ENCODE measurements at places on chromosomes 12 and 14.

- no peak for DNase-seq
Measured at GRCh38 chr12:116278279-116278626, 760 bp upstream of the MED13L start.

GRCh38 chr12:53221203-53222080 is 10.6 kb downstream of the RARG start:
- DNase-seq, result peak; percentile 45

- peak; percentile 71 for DNase-seq
Measured at GRCh38 chr12:57110104-57111030, 795 bp downstream of the STAT6 start.

DNA sequence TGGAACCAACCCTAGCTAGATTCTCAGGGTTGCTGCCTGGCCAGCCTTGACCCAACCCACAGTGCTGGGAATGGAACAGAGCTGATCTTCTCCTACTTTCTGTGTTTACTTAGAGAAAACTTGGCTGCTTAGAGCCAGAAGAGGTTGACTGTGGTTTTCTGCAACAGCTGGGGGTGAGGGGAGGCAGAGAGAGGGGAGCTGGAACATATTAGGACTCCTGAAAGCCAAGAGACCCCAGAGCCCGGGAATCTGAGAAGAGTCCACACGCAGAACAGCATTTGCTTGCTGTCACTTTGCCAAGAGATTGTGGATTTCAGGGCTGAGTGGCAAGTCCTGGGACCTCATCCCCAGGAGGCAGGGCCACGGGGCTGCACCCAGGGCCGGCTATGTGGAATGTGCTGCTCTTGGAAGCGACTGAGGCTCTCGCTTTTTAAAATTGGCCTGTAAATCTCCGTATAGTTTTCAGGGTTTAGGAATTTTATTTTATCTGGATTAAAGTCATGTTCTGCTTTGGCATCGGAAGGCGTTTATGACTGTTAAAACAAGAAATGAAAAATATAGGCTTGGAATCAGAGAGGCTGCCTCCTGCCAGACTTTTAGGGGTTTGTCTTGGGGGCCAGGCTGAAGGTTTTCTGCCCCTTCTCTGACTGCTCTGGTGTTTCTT is 22.3 kb upstream of the MED13L start:
- no peak for DNase-seq

DNA sequence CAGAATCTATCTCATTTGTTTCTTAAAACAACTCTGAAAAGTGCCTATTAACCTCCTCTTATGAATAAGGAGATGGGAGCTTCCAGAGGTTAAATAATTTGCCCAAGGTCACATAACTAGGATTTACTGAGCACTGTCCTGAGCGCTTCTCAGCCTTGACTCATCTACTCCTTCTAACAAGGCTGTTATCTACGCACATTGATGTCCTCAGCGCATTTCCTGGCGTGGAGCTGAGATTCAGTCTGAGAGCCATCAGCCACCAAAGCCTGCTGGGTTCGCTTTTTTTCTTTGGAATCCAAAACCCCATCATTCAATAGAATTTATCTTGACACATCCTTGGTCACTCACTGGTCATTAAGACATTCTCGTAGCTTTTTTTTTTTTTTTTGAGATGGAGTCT is 29.3 kb downstream of the AK7 start:
- no peak for DNase-seq

GRCh38 chr12:50353869-50354593 is 42.4 kb downstream of the FAM186A start:
- DNase-seq, result no peak

DNA sequence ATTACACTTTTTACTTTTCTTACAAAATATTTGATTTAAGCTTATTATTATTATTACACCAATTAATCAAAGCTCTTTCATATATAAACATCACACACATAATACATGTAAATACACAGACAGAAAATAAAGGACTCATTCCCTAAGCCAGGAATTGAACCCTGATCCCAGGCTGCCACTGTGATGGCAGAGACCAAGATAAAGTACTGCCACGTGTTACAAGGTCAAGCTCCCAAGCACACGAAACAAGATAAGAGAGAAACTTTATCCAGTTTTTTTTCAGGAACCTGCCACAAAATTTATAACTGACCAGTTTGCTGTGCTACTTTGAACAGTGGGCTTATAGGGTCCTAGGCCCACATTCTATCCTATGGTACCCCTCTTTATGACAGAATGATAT is 111.3 kb downstream of the EML1 start:
- no peak for DNase-seq

DNA sequence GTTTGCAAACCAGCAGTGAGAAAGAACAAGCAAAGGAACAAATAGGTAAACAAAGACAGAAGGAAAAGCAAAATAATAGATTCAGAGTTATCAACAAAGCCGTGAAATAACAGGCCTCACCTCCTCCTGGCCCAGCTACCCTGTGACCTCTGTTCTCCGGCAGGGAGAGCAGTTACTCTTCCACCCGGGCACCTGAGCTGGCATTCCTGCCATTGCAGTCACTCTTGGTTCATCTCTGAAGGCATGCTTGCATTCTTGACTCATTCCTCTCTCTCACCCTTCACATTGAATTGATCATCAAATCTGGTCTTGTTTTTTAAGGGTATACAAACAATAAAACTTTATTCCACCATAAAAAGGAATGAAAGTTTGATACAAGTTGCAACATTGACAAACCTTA is 95.1 kb downstream of the TTC8 start:
- no peak for DNase-seq

- DNase-seq, result no peak
Measured at GRCh38 chr12:106150555-106150954, 11.8 kb upstream of the NUAK1 start.

- DNase-seq, result no peak
Measured at GRCh38 chr14:68977180-68977717, 1.9 kb downstream of the ACTN1 start.

GRCh38 chr14:20501346-20501745 is 4.0 kb upstream of the RNASE10 start:
- no peak for DNase-seq

All from CD4-positive, alpha-beta T cell treated with Interleukin-15 for 4 hours (primary cell).